NCI-H1694 treated with DMSO at 0.1 percent for 48 hours (cell line): ENCODE measurements at places on chromosomes 3 and 15.

DNA sequence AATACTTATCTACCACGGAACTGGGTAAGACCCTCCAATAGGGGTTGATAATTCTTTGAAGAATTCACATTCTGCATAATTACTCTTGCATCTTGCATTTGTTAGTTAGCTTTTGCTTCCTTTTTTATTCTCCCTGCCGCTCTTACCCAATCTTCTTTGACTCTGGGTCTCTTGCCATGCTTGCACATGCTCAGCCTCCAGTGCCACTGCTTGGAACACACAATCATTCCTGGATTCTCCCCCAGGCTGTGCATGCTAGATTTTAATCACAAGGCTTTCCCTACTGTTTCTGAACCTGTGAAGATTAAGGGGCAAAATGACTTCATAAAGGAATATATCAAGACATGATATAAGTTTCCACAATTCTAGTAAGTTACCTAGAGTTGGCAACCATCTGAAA is 133.1 kb downstream of the IL1RAP start:
- no peak for DNase-seq

DNA sequence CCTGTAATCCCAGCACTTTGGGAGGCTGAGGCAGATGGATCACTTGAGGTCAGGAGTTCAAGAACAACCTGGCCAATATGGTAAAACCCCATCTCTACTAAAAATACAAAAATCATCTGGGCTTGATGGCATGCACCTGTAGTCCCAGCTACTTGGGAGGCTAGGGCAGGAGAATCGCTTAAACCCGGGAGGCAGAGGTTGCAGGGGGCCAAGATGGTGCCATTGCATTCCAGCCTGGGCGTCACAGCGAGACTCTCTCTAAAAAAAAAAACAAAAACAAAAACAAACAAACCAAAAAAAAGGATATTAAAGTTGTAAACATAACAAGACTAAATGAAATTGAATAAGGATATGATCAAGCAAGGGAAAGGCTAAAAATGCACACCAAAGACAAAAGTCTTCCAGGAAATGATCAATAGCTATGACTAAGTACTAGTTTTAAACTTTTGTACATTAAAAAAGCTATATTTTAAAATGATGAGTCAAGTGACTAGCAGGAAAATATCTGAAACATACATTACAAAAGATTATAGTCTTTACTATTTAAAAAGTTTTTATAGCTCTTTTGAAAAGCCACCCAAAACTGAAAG is 28.6 kb downstream of the KLHL6 start:
- DNase-seq = no peak

- no peak for DNase-seq
These were observed 268.0 kb downstream of the LPP start for GRCh38 chr3:188421836-188422540.

GRCh38 chr15:81074773-81075172 is 59.3 kb upstream of the CFAP161 start:
- no peak for DNase-seq

DNA sequence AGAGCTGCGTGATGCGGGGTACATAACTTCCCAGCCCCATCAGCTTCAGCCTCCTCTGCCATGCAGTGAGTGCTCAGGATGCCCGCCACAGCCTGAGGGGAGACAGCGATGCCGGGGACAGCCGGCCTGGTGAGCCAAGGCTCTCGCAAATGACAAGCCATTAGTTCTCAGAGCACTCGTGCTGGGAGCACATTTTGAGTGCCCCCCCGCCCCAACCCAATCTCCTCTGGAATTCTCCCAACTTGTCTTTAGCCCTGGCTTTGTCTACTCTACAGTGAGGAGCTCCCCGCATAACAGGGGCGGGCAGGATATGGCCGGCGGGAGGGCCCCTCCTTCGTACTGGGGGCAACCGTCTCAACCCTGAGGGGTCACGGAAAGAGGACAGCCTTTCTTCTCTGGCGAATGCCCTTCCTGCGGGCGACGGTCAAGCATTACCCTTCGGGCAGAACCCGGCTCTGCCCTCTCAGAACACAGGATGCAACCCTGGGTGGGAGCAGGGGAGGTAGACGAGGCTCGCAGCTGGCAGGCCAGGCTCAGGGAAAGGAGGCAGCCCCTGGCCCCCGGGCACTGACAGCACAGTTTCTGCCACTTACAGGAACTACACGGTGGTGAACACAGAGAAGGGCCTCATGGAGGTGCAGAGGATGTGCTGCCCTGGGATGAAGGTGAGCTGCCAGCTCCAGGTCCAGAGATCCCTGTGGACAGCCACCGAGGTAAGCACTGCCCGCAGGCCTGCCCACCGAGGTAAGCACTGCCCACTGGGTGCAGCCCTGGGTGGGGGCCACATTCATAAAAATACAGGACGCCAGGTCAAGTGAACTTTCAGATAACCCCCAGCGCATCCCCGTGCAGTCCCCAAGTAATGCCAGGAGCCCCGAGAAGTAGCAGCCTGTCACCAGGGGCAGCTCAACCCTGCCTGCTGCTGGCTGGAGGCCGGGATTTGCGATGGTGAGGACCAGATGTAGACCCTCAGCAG is 141.7 kb downstream of the LRRK1 start:
- no peak for DNase-seq

DNA sequence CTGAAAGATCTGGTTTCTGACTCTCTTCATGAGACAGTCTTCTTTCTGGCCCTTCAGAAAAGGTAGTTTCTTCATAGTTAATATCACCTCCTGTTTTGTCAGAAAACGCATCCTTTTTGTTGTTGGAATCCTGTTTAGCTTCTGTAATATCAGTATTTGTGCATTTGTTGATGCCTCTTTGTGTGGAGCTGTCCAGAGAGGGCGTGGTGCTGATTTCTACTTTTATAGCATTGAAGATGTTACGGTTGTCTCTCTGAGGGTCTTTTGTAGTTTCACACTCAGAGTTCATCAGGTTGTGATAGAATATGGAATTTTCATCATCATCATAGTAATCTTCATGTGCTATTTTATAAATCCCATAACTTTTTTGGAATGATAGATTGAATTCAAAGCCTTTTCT is 8.9 kb downstream of the GPR149 start:
- no peak for DNase-seq
